ENCODE measurements at places on chromosomes 4 and X.

DNA sequence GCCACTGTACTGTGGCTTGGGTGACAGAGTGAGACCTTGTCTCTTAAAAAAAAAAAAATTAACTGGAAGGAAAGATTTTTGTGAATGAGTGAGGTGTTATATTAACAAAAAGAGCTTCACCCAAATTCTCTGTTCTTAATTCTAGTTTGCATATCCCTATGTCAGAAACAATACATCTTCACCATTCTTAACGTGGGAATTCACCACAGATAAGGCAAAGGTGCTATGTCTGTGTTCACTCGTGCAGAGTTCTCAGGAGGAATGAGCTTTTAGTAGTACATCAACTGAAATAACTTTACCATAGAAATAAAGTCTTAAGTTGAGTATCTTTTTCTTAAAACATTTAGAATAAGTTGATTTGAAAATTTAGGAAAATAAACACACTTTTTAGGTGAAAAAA lies 135.1 kb downstream of the RAPGEF2 start:
- no peak for DNase-seq

- DNase-seq = no peak
Measured at GRCh38 chr4:183330841-183331240, 8.6 kb upstream of the CLDN24 start.

GRCh38 chrX:47607091-47607490 lies 12.6 kb downstream of the SYN1 start:
- DNase-seq = no peak

- DNase-seq = no peak
Measured at GRCh38 chrX:8803326-8803725, 2.1 kb upstream of the FAM9A start.

DNA sequence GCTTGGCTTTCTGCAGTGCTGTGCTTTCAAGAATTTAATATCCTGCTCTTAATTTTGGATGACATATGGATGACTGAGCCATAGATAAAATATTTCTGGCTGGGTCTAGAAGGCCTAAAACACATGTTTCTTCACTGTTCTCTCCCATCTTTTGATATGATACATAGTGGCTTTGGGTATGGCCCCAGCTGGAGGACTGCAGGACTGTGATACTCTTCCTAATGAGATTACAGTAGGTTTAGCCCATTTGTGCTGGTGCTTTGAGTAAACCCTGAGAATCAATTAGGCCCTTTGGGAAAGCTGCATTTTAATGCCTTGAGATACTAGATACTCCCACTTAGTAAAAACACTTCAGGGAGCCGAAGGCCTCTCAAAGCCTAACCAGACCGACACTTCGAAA lies 38.0 kb downstream of the KIT start:
- no peak for DNase-seq

- DNase-seq = no peak
Measured at GRCh38 chrX:27491397-27491796, 28.3 kb upstream of the PPP4R3C start.

GRCh38 chr4:17368408-17368807 lies 143.5 kb downstream of the QDPR start:
- no peak for DNase-seq

GRCh38 chrX:65601530-65602220 lies 65.8 kb upstream of the MSN start:
- DNase-seq = no peak

GRCh38 chr4:169909897-169910296 lies 116.3 kb downstream of the MFAP3L start:
- DNase-seq = no peak

DNA sequence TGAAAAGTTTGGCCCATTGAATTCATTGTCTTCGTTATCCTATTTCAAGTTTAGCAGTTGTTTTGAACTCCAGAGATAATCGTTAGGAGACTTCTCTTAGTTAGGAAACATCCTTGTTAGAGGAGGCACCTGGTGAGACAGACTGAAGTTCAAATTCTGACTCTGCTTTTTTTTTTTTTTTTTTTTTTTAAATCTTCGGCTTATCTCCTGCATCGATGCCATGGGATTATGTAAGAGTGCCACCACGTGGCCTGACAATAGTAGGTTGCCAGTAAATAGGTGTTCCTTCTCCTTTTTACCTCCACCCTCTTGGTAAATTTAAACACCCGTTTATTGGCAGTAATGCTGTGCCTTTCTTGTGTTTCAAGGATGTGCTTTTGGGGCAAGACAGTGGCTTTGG lies 149.3 kb downstream of the SOWAHB start:
- no peak for DNase-seq

DNA sequence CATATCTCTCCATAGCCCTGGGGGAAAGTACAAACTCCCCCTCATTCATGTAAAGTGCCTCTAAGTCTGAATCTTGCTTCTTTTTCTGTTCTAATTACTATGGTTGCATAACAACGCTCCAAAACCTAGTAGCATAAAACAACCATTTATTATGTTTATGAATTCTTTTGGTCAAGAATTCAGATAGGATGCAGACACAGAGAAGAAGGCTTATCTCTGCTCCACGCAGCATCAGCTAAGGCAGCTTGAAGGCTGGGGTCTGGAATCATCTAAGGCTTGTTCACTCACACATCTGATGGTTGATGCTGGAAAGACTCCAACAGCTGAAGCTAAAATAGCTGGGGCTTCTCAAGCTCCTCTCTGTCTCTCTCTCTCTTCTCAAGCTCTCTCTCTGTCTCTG lies 564.5 kb downstream of the ZNF674 start:
- DNase-seq = no peak

DNA sequence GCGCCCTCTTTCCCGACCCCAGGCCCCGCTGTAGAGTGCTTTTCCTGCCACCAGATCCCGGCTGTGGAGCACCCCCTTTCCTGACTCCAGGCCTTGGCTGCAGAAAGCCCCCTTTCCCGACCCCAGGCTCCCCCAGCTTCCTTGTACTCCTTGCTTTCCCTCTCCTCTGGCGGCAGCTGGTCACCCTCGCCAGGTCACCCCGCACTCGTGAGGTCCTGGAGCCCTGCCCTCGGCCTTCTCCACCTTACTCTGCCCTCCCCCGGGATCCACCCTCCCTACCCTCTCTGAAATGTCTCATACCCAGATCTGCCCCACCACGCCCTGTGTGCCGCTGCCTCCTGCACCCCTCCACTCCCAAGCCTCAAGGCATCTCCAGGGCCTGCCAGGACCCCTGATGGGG lies 25.0 kb upstream of the C4orf50 start:
- DNase-seq = no peak

All from stimulated activated CD4-positive, alpha-beta T cell treated with anti-CD3 and anti-CD28 coated beads, Interleukin-1b, Interleukin-23, amount 100 ng/mL, for 1 hour (primary cell).